Left lobe of liver (tissue), 2 donors: ENCODE measurements at places on chromosomes 5 and 9.

- no peak for DNase-seq
Observed at GRCh38 chr5:7878381-7878873, 9.5 kb downstream of the MTRR start.

DNA sequence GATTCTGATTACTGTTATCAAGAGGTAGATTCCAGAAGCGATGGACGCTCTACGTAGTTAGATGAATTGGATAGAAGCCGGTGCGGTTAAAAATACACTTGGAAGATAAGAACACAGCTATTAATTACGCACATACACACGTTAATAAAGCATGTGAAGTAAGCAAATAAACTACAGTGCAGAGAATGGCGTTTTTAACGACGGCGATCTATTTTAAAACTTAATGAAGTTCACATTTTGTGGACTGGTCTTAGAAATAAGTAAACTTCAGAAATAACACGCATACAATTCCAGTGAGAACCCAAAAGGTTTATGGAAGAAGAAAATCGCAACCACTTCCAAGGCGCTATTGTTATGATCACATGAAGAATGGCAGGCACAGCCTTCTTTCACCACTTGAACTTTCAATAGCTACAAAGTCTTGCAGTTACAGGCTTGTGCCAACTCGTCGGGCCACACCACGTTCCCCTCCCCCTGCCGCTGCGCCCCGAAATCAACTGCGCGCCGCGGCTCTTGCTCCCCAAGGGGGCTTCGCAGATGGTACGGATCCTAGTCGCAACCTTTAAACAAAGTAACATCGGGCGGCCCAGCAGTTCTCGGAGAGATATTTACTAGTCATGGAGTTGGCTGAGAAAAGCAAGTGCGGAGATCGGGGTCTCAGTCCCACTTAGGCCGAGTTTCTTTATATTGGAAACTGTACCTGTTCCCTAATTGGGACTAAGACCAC lies 866 bp upstream of the SEMA6A start:
- DNase-seq, result peak; percentile 46

DNA sequence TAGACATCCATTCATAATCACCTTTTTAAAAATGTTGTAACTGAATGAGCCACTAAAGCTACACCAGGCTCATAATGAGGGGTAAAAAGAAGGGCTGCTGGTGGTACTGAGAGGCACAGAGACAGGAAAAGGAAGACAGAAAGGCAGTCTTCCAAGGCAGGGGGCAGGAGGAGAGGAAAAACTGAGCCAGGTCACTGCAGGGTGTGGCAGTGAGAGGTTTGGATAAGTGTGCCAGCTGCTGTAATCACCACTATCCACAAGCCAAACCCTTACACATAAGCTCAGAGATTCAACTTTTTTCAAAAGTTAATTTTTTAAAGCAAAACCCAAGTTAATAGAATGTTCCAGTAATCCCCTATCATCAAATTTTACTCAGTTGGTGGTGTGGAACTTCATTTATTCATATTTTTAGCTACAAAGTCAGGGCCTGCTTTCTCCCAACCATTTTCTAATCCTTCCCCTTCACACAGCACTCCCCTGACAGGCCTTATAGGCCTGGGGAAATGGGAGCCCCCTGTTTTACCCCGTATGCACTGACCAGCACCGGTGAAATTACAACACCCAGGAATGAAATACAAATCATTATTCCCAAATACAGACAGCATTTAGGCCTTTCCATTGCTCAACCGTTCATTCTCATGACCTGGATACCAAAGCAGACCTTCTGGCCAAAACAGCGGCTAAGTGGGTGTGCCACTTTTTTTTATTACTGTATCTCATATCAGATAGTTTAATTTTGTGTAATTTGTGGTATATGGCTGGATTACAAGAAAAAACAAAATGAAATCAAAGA lies 76.3 kb downstream of the EFNA5 start:
- DNase-seq, result no peak

DNA sequence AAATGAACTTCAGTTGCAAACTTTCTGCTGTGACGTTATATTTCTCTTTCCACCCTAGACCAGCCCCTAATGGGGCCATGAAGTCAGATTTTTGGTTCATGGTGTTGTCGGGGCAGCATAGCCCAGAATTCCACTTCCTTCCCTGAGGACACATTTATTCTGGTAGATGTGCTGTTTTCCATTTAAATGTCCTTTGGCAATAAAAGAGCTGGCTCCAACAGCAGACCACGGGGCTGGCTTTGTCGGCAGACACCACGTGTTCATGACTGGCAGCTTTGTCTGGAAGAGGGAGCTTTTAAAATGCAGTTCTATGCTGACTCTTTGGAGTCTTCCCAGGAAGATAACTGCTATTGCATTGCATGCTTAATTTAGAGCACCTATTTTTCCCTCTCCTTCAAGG lies 17.6 kb upstream of the LCP2 start:
- no peak for DNase-seq

- no peak for DNase-seq
Observed at GRCh38 chr9:69056191-69056815, 20.8 kb downstream of the FXN start.

GRCh38 chr5:172410662-172411483 lies 43.5 kb downstream of the SH3PXD2B start:
- DNase-seq, result no peak

GRCh38 chr5:135655468-135655815 lies 76.7 kb upstream of the CXCL14 start:
- DNase-seq, result no peak

GRCh38 chr9:105887679-105888078 lies 193.3 kb downstream of the TMEM38B start:
- DNase-seq, result no peak

GRCh38 chr5:54088081-54088480 lies 222.3 kb downstream of the ARL15 start:
- DNase-seq, result no peak

- DNase-seq, result no peak
Observed at GRCh38 chr9:8384091-8384490, 584.5 kb upstream of the DMAC1 start.

GRCh38 chr5:10663489-10664179 lies 97.4 kb downstream of the DAP start:
- peak; percentile 64 for DNase-seq

DNA sequence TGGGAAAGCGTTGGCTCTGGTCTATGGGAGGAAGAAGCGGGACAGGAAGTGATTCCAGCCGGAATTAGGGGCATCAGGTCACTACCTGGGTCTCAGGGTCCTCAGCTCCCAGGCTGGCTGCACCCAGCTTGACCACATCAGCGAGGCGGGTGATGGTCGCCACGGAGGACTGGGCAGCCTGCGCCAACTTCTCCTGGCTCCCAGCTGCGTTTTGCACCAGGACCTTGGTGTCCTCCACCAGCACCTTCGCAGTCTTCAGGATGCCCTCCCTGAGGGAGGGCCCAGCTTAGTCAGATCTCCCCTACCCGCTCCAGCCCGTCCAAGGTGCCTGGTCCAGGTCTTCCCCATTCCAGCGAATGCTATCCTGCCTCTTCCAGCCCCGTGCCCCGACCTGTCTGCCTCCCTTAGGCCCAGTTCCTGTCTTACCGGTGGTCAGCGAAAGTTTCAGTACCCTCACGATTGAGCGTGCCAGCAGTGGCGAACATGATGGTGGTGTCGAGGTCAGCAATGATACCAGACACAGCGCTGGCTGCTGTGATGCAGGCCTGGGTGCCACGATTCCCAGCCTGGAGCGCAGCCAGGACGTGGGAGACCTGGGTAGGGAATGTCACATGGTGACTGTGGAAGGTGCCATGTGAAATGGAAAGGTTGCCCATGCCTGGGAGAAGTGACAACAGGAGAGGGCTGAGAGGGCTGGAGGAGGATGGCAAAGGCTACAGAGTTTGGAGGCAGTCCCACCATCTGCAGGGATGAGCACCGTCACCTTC lies 14.4 kb upstream of the TPM2 start:
- DNase-seq, result no peak

GRCh38 chr5:171678646-171679045 lies 107.0 kb upstream of the SMIM23 start:
- DNase-seq, result no peak

GRCh38 chr5:115963566-115963965 lies 1.3 kb downstream of the LVRN start:
- DNase-seq, result no peak

DNA sequence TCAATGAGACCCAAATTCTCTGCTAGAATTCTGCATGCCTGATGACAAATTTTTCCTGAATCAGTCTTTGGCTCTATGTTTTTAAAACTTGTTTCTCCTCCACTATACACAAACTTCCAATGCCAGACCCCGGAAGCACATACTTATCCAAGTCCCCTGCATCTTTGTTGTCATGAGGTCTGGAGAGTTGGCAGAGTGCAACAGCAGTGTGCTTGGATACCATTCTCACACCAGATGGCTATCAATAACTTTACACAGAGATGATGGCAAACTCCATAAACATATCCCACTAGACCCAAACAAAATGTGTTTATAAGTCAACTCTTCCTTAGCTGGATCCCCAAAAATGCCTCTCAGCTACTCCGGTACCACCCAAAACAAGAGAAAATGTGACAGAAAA lies 337.7 kb upstream of the TRPC7 start:
- no peak for DNase-seq

DNA sequence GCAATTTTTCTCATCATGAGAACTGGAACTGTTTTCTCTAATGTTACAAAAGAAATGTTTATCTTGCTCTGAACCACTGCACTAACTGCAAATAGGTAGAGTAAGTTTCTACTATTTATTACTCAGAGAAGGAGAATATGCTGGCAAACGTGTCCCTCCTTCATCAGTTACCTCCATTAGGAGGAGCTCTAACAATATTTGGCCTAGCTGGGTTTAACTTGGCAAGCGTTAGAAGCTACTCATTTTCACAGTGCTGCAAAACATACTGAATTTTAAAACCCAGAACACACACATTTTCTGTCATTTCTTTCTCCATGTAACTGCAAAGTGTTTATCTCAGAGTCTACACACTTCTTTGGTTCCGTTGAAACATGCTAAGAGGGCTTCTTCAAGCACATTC lies 101.0 kb upstream of the GABRG2 start:
- no peak for DNase-seq

DNA sequence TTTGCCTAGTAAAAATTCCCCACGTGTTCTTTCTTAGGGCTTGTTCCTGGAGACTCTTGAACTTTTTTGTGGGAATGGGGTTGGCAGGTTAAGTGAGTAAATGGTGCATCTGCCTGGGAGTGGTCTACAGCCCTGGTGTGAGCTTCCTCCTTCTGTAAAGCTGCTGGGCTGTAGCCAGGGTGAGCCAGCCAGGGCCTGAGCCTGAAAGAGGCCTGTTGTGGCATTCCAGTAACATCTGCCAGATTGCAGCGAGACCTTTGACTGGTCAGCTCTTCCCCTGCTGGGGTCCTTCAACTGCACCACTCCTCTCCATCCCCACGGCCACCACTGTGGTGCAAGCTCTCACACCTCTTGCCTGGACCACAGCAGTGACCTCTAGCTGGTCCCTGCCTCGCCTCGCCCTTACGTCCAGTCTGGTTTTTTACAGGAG lies 47.5 kb downstream of the SLC22A5 start:
- peak; percentile 81 for DNase-seq

GRCh38 chr5:1163879-1164278 lies 37.5 kb upstream of the SLC6A19 start:
- DNase-seq, result no peak

DNA sequence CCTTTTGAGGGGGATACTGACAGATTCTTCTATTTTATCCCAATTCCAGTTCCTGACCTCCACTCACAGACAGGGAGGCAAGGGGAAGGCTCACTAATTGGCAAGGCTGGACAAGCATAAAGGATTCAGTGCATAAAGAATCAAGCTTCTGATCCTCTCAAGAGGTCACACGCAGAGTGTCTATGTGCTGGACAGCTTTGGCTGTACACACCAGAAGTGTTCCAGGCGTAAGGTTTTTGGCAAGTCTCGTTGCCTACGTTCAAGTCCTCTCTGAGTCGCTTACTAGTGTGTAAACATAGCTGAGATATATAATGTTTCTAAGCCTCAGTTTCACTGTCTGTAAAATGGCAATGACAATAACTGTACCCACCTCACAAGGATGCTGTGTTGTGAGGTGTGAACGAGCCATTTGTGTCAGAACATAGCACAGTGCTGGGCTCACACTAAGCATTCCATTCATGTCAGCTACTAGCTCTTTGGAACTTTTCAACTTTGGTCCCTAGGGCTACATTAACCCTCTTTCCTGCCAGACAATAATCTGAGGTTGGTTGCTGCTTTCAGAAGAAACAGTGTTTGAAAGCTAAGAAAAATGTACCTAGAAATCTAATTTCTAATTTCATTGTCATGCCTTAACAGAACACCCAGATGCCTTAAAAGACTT lies 52.1 kb downstream of the PALM2AKAP2 start:
- no peak for DNase-seq

- DNase-seq, result no peak
Observed at GRCh38 chr9:83154087-83154736, 91.3 kb upstream of the RASEF start.

- peak; percentile 91 for DNase-seq
Observed at GRCh38 chr5:34656001-34656699, at the start of gene RAI14. Gene RAI14 (plus strand): TSS chr5:34656328. CDS start chr5:34686920, 30,592 bp downstream.

DNA sequence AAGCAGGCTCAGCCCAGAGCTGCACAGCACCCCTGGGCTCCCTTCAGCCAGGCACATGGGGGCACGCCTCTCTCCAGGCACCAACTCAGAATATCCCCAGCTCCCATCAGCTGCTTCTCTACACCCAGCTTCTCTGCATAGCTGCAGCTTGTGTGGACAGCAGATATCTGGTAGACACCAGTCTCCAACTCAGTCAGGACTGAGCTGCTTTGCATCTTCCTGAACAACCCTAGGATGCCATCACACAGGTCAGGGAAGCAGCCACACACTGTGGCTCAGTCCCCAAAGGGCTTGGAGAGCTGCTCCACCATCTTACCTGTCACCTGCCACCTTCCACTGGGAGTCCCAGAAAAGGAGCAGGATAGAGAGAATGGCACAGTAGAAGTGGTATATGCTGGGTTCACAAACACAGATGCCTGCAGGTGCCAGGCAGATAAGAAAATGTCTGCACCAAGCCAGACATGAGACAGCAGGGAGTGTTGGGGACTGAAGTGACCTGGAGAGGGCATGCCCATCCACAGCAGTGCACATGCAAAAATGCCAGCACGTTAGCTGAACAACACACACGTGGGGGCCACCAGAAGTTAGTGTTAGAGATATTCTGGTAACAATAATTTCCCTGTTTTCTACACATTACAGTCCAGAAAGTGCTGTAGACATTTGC lies 42.0 kb downstream of the THBS4 start:
- DNase-seq, result no peak
